ENCODE measurements at places on chromosomes 1 and 21. TPM values are rescaled to one million over a fixed set of nuclear protein-coding genes. Genes with fewer than 3 reads are reported as not detected.

Gene TNFRSF1B
- total RNA-seq: 15.2 TPM

Gene DHRS3
- 234 TPM for total RNA-seq

Gene USP21
- 7.3 TPM for total RNA-seq

Gene TMED5
- 68.6 TPM for total RNA-seq

Gene IRF2BP2
- total RNA-seq: 154 TPM

Gene SELP
- 1.4 TPM for total RNA-seq

Gene BCL10
- 23.4 TPM for total RNA-seq

Gene WNT3A
- total RNA-seq: not detected

Measured in regular cardiac myocyte (primary cell).